AG04449 (cell line): ENCODE measurements at places on chromosomes 6 and 20.
A peak's percentile ranks its signal among the peaks of the same experiment; 100 is the strongest.

- no peak for DNase-seq
Observed at GRCh38 chr20:19375395-19375794, 163.0 kb downstream of the SLC24A3 start.

- DNase-seq = no peak
Observed at GRCh38 chr6:131377112-131377705, 195.8 kb upstream of the ARG1 start.

- DNase-seq = no peak
Observed at GRCh38 chr6:8137529-8137939, 35.2 kb upstream of the EEF1E1 start.

GRCh38 chr6:24987446-24988115, 51.8 kb upstream of the RIPOR2 start:
- DNase-seq = no peak

DNA sequence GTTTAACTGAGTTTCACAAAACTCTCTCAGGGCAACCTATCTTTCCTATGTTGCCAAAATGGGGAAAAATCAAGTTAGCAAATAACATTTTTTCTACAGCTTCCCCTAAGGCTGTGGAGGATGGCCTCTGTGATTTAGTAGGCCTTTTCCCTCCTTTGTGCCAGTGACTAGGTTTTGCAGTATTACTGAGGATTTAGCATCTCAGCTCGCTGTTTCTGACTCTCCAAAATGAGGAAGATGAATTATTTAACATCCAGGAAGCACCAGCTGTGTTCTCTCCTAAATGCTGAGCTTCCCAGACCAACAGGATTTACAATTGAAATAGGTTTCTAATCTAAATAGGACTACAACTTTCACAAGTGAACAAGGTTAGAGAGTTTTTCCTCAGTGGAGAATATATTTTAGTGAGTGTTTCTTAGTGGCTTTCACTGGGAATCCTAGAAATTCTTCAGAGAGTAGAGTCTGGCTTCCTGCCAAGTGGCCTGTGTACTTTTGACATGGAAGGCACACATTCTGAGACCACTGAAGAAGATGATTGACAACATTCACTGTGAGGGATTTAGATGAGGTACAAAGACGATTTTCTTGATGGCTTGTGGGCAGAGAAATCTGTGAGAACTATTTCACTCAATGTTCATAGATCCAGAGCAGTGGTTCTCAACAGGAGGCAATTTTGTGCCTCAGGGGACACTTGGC, 62.4 kb downstream of the PTCHD4 start:
- no peak for DNase-seq

DNA sequence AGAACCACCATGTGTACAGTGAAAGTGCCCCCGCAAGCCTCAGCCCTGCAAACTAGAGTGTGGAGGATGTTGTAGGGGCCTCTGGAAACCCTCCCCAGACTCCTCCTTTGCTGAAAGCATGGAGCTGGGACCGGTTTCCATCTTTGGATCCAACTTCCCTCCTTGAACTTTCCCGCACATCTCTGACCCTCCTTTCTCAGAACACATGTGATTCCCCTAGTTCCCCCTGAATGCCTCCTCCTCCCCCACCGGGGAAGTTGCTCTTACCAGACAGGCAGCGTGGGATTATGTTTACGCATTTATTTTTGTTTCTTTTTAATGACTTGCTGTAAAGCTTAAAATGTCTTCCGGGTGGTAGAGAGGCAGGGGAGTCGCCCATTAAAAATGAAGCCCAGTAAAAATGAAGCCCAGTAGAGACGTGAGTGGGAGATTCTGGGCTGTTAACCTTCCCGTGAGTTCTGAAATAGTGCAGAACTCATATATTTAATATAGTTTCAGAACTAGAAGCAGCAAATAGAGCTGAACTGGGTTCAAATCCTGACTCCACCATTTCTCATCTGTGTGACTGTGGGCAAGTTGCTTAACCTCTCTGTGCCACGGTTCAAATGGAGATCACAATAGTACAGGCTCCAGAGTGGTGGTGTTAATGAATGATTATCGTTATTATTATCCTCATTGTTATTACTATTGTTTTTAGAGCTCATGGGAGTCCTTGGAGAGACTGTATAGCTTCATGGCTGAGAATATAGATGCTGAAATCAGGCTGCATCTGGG, 8.0 kb upstream of the PTPN1 start:
- DNase-seq = no peak

DNA sequence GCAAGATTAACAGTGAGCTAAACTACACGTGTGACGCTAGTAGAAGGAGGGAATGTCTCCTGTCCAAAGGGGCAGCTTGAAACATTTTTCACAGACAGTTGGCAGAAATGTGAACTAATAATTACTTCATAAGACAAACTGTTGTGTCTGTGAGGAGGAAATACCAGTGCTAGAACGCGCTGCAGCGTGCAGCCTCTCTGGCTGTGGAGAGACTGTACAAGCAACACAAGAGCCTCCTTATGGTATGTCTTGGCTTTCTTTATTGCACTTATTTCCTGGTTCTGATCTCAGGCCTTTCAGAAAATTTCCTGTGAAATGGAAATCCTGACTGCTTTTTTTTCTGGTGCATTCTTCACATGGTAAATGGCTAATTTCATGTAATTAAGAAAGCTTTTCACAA, 25.3 kb upstream of the TIAM2 start:
- peak; percentile 17 for DNase-seq

DNA sequence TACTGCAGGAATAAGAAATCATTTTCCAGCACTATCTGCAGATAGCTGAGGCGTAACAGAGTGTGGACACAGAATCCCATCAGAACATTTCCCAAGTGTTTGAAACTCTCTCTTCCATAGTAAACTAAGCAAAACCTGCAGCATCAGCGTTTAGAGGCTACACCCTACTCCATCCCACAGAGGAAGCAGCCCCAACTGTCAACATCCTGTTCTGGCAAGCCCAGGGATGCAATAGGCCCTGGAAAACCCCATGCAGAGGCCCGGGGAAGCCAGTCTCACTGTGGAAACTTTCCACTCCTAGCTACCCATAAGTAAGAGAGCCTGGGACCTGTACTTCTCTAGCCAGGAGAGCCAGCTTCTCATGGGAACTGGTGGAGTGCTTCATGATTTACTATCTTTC, 129.4 kb downstream of the LY86 start:
- no peak for DNase-seq

DNA sequence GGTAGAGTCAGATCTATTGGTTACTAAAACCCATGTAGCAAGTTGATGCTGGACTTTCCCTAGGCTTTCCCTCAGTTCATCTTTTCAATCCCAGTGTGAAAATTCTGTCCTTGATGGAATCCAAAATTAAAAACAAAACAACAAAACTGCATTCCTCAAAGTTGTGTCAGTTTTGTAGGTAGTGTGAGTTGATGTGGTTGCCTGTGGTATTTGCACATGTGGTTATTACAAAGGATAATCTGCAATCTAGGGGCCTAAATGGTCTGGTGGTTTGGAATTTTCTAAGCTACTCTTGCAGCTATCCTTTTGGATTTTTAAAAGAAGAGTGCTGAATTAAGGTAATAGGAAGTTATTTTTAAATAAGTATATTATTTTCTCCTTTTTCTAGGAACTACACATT, 132.2 kb upstream of the SCGN start:
- DNase-seq = no peak

- DNase-seq = no peak
Observed at GRCh38 chr20:47677635-47678453, 107.4 kb downstream of the SULF2 start.

GRCh38 chr6:96460052-96460700, 61.4 kb upstream of the UFL1 start:
- DNase-seq = no peak

- DNase-seq = no peak
Observed at GRCh38 chr6:47674673-47675072, 23.7 kb upstream of the ADGRF4 start.

DNA sequence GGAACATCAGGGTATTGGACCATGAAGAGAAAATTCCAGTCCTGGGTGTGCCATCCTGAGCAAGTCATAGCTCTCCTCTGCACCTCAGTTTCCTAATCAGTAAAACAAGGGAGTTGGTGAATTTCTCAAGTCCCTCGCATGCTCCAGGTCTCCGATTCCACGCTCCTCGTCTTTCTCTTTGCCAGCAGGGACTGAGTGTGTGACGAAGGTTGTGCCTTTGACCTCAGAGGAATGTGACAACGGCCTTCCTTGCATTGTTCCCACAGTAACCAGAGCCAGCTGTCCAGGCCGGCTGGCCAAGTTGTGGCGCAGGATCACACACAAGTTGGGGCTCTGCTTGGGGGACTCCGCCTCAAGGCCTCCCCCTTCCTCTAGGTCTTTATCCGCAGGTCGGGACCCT, 217.3 kb downstream of the ATXN1 start:
- no peak for DNase-seq

DNA sequence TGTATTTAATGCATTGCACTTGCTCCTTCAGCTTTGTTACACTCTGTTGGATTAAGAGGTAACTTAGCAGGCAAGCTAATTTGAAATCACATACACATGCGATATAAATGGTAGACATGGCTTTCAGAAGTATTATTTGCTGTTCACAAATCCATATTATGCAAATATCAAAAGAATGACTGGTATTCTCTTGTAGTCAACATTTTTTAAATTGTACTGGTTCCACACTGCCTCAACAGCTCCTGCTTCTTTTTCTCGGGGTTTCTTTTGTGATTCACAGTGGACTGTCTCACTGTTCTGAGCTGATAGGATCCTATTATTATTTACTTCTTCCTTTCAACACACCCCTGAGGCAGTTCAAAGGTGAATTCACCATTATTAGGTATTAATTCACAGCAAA, 927.4 kb downstream of the KIF16B start:
- DNase-seq = no peak

GRCh38 chr20:4102381-4102780, 87.0 kb upstream of the RNF24 start:
- DNase-seq = no peak

DNA sequence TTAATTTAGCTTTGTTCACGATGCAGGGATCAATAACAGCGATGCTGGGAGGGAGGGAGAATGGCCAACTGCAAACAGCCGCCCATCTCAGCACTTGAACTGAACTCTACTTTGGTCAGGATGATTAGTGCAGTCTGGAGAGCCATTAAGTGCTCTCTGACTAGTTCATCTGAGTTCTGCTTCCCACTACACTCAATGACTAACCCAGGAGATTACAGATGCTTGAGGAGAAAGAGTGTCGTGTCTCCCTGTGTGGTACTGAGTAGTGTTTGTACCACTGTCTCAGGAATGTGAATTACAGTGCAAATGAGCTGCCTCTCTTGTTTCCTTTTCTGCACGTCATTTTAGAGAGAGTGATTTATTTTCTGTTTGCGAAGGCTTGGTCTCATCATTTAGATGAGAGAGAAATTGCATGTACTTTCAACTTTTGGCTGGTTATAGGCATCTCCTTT, 23.5 kb downstream of the CARMIL1 start:
- peak; percentile 57 for DNase-seq

DNA sequence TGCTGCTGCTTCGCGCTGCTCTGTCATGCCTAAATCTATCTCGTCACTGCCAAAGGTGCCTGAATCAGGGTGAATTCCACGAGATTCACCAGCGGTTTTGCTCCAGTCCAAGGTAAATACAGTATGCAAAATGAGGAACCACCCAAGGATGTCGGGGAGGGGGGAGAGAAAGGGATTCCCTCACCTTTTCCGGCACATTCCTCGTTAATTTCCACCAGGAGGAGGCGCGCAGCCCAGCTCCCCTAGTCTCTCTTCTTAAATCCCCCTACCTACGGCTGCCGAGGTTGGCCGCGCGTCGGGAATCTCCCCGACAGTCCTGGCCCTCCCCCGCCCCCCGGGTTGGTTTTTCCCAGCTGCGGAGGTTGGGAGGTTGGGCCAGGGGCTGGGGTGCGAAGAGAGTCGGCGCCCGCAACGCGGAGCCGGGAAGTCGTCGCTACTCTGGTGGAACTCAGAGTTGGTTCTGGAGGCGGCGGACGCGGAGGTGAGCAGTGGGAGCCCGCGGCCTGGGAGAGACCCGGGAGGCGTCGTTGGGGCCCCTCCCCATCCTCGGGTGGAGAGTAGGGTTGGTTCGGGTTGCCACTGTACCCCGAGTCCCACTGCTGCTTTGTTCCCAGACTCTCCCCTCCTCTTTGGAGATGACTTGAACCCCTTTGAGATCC, at the start of gene TPBG:
Gene TPBG, plus strand, starts transcription at position 390 of the 659 bp plus-strand sequence. CDS start 1,145 bp downstream, outside the sequence.
- no peak for DNase-seq

DNA sequence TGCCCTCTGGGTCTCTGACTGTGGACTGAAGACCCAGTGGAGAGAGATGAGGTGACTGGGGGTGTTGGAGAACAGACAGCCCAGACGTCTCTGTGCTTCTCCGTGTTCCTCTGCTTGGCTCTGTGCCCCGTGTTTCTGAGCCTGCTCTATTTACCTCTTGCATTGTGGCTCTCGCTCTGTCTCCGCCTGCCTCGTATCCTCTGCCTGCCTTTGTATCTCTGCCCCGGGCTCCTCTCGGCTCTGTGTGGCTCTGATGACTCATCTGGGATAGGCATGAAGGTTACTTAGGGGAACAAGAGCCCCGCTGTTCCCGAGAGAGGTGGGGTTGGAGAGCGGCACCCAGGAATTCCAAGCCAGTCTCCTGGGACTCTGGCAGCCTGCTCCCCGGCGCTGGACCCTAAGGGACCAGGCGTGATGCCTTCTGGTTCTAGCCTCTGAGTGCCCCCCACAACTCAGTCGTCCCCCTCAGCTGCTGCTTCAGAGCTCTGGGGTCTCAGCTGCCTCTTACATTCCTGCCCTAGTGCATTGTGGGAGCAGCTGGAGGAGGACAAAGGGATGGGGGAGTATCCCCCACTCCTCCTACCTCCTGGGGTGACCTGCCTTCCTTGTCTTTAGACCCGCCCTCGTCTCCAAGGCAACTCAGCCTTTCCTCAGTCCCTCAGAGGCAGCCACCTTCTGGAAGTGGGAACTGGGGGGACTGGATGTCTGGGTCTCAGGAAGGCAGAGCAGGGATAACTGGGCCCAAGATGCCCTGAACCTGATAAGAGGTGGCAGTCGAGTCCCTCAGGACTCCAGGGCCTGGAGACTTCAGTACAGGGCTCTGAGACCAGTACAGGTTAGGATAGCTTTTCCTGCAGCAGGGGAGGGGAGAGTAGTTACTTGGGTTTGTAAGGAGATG, 1.9 kb downstream of the DDR1 start:
- DNase-seq = no peak

GRCh38 chr6:101716810-101717209, 323.3 kb downstream of the GRIK2 start:
- no peak for DNase-seq

- DNase-seq = no peak
Observed at GRCh38 chr6:105994118-105994590, 92.0 kb upstream of the PRDM1 start.

DNA sequence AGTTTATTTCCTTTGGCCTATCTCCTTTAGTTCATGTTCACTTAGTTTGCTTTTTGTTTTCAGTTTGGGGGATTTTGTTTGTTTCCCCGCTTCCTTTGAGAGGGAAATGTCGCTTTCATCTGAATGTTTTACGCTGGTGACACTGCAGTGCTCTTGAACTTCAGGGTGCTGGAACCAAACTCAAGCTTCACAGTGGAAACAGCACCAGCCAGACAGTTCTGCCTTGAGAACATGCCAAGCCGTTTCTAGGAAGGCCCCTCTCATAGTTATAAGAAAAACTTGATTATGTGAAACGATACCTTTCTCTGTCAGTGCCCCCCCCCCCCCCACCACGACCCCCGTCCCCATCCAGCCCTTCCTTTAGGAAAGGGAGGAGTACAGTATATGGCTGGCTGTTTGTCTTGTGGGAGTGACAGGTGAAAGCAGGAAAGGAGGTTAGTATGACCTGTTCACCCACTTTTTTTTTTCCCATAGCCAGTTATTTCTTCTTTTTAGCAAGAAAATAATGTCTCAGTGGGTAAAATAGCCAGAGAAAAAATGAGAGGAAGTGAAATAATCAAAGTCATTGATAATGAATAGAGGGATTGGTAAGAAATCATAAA, 130.1 kb downstream of the LRRC1 start:
- no peak for DNase-seq
